ENCODE measurements at places on chromosomes 6 and 20. TPM values are rescaled to one million over a fixed set of nuclear protein-coding genes. Genes with fewer than 3 reads are reported as not detected.

DNA sequence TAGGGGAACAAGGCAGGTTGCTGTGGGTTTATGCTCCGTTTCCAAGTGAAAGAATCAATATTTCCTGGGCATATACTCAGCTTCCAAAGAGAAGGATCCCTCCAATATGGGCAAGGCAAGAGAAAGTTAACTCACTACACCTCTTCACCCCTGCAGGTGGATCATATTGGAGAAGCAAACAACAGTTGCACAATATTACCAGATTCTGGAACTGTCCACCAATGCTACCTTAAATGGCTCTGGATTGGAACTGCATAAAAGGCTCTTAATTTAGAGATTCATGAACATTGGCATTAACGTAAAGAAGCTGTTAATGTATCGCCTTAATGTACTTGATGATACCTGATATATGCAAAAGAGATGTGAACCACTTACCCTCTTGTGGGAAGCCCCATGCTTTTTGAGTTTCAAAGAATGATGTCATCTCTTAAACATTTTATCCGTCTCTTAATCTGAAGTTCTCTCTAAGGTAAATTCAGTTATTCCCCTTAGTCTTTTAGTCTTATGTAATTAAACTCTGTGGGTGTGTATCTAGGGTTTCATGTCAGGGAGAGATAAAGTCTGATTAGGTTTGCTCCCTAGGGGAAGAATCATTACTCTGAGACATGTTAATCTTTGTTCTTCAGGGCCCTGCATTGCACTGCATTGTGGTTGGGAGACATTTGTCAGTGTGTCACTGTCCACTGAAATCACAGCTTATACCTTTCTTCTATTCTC lies 99.5 kb downstream of the PHACTR1 start:
- DNase-seq: no peak

The SUMO4 gene
- total RNA-seq: not detected

DNA sequence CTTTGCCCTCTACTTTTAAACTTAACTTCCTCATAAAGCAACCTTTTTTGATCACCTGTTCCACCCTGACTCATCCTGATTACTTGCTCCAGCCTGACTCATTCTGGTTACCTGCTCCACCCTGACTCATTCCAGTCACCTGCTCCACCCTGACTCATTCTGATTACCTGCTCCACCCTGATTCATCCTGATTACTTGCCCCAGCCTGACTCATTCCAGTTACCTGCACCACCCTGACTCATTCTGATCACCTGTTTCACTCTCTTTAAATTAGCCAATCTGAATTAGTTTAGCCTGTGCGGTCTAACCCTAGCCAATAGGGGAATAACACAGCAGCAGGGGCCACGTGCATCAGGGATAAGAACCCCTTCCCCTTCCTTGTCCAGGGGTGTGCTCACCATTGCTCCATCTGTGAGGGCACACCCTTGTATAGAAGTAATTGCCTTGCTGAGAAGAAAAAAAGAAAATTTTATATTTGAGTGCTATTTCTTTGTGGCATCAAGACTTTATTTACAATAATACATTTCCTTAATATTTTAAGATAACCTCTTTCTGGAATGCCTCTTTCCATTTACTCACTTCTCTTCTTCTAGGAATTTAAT lies 17.9 kb downstream of the HLA-G start:
- no peak for DNase-seq

DNA sequence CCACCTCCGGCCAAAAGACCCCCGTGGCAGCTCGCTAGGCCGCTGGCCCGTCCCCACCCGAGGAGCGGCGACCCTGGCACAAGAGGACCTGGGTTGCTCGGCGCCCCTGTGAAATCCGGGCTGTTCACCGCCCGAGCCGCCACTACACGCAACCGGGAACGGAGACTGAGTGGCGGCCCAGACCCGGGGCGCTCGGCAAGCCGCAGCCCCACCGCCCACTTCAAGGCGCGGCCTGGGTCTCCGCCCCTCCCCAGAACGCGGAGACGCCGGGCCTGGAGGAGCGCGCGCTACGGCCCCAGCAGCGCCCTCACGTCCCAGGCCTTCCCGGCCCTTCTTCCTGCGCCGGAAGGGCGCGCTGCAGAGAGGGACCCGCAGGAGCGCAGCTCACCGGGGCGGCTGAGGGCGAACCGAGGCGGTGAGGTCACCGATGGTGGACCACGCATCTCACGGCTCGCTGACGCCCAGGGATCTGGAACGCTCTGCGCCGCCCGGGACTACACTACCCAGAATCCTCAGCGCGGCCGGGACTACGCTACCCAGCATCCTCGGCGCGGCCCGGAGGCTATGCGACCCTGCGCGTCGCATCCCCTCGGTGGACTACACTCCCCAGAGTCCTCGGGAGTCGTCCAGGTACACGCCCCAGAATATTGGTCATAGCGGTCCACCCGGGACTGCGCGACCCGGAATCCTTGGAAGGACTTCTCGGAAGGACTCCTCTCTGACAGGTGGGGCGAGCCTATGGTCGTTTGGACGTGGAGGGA lies at the start of gene ZNF337:
Gene ZNF337 (minus strand): TSS at position 483 of the 761 bp plus-strand sequence. CDS start 10,436 bp downstream, outside the sequence.
- peak; percentile 91 for DNase-seq
